ENCODE measurements at places on chromosomes 2 and 18.

DNA sequence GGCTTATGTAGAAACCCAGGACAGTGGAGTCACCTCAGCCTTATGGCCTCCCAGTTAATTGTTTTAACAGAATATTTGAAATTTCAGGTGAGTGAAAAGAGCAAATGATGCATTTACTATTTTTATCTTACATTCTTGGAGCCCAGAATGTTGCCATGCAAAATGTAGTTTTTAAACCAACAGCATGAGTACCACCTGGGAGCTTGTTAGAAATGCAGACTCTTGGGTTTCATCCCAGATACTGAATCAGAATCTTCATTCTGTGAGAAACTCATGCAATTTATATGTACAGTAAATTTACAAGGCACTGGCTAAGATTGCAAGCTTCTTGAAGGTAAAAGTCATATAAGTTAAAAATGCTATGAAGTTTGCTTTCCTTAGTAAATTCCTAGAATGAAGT, 654.5 kb upstream of the CDH2 start:
- no peak for DNase-seq

- DNase-seq, result no peak
These were observed 365.0 kb upstream of the TFPI start for GRCh38 chr2:187918996-187919821.

GRCh38 chr2:176844461-176844860, 368.1 kb upstream of the HNRNPA3 start:
- no peak for DNase-seq

DNA sequence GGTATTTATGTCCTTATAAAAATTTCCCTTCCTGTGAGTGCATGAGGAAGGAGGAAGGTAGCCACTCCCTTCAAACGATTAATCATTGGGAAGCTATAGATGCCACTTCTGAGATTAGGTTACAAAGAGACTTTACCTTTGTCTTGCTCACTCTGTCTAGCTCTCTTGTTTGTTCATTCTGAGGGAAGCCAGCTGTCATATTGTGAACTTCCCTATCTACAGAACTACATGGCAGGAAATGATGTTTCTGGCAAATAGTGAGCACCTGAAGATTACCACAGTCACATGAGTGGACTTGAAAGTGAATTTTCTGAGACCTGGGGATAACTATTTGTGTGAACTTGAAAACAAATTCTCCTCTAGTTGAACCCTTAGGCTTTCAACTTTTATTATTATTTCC, 776.8 kb downstream of the CCDC85A start:
- no peak for DNase-seq
